C1 segment of cervical spinal cord (tissue), 14 donors: ENCODE measurements at places on chromosomes 4 and X.

DNA sequence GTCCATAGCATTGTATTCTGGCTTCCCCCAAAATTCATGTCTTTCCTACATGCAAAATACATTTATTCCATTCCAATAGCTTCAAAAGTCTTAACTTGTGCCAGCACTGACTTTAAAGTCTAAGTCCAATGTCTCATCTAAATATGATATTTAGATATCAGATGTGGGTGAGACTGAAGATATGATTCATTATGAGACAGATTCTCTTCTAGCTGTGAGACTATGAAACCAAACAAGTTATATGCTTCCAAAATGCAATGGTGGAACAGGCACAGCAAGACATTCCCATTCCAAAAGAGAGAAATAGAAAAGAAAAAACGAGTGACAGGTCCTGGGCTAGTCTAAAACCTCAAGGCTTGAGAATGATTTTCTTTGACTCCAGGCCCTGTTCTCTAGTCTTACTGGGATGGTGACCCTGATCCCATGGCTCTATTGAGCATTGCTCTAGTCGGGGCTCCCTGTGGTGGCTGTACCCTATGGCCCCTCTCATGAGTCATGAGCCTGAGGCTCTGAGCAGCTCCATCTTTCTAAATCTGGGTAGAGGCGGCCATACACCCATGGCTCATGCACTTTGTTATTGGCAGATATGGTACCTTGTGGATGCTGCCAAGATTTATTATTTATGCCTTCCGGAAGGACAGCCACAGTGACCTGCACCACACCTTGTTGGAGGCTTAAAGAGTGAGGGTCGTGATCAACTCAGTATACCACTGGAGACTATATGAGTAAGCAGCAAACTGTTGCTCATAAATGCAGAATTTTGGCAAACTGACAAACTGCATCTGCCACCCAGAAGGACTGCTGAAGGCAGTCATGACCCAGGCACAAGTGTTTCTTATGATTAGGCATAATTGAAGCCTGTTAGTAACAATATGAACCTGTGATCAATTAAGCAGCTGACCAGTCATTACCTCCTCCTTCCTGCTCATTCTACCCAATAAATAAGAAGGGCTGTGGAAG is 38.5 kb upstream of the BOD1L1 start:
- DNase-seq: no peak

DNA sequence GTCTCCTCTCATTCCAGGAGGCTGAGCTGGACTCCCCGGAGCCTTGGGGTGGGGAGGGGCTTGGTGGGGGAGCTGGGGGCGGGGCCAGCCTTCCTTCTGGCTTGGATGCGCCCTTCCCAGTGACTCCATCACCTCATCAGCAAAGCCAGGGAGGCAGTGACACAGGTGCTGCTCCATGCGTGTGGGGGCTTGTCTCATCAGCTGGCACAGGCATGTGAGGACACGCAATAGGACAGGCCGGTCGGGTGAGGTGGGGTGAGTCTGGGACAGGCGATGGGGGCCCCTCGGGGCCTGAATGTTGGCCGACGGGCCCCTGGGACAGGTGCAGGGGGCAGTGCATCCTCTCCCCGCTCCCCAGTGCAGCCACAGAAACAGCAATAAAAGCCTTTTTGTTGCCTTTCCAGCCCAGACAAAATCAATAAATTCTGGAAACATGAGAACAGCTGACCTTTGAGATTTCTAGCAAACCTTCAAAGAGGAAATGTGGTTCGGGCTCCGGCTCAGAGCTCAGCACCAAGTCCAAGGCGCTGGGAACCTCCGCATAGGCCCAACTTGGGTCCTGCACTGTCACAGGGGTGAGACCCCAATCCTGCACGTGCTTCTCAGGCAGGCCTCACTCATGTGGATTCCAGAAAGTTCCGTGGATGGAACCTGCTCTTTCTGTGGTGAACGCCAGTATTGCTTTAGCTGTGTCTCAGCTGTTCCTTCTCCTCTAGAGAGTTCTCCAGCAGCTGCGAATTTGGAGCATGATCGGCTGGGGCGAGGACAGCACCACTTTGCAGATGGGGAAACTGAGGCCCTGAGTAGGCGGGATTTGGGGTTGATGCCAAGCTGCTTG is 18.5 kb downstream of the ADRA2C start:
- no peak for DNase-seq

GRCh38 chrX:49165901-49166881 is 3.6 kb downstream of the MAGIX start:
- DNase-seq: peak; percentile 45

GRCh38 chrX:35023683-35024082 is 81.1 kb downstream of the FAM47B start:
- no peak for DNase-seq

DNA sequence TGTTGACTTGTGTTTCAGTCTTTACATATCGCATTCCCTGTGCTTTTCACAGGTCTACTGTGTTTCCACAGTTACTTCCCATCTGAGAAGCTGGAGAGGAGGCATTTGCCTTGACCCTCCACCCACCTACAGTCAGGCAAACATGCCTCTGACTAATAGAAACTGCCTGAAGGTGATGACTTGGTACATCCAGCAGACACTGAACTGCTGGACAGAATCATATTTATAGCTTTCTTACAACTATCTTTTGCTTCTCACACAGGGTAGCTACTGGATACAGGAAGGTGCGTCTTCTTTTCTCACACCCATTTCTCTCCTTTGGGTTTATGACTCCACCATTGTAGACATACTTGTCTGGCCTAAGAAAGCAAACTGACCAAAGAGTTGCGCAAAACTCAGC is 58.0 kb downstream of the VGLL1 start:
- DNase-seq: no peak

- DNase-seq: no peak
These were observed 153.2 kb downstream of the SHROOM3 start for GRCh38 chr4:76588274-76588673.

DNA sequence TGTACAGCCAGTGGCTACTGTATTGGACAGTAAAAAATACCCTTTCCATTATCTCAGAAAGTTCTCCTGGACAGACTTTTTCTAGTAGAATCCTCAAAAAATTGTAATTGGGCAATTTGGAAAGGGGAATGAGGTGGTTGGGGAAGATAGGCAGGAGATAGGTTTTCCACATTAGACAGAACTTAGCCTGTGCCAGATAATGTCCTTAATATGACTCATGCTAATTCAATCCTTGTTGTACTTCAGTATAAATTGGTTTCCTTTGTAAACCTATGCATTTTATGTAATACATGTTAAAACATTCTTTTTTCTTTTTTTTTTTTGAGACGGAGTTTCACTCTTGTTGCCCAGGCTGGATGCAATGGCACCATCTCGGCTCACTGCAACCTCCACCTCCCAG is 8.9 kb downstream of the EIF4E start:
- no peak for DNase-seq

DNA sequence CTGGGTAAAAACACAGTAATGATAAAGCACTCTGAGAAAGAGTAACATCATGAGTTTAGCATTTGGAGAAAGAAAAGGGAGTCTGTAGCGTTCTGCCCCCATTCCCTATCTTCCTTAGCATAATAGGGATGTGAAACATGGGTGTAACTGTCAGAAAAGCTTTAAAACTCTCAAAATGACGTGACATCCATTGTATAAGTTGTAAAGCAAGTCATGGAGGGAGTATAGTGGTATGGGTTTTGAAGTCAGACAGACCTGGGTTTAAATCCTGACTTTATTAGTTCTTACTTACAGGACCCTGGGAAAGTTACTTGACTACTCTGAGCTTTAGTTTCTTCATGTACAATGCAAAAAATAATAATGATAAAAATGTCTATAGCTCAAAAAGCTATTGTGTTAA is 17.1 kb downstream of the FBXO8 start:
- DNase-seq: no peak

DNA sequence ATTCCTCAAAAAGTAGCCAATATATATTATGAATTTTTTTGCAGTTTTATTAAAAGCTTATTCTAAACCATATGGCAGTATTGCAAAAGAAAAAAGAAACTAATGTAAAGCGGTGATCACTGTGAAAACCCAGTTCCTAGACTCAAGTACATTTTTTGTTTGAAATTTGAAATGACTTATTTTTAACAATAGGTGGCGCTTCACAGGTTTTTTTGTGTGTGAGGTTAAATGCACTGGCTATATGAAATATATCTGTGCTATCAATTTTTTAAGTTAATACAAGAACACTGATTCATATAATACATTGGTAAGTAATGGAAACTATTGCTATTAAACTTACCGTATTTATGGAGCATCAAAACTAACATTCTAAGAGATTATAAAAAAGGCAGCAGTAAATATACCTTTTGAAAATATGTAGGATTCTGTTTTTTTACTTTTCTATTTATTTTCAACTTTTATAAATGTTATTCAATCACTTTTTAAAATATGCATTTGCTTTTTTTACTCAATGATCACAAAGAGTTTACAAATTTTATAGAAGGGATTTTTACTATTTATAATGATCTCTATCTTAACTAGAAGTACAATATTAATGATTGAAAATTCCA is 5.6 kb upstream of the SPRY1 start:
- no peak for DNase-seq

DNA sequence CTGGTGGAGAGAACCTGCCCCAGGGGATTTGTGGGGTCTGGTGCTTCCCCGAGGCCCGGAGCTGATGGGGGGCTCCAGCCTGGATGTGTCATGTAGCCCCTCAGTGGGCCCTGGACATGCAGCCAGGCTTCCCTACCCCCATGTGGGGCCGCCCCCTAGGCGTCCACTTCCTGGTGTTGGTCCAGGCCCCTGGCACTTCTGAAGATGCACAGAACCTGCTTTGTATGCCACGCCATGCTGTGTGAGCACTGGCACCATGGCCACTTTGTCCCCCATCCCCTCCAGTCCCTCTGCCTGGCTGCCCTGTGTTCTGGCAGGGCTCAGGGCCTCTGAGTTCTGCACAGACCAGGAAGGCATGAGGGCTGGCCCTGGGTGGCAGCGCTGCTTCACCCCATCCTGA is 29.2 kb downstream of the WFS1 start:
- DNase-seq: no peak

GRCh38 chrX:30275498-30275897 is 28.6 kb downstream of the MAGEB1 start:
- DNase-seq: no peak

- DNase-seq: no peak
These were observed 60.7 kb downstream of the TMEM150C start for GRCh38 chr4:82501154-82501442.

DNA sequence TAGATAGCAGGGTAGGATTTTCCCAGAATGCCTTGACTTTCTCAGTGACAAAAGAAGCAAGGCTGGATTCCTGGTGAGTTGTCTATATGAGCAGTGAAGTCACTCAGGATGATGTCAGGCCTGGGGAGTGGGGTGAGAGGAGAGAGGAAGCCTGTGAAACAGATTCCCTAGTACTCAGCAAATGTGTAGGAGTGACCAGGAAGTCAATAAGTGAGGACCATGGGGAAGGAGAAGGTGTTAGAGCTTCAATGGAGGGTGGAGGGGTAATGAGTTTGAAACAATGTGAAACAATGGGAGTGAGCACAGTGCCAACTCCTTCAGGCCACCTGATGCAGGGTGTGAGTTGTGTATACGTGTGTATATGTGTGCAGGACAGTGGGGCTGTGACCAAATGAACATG is 2.4 kb upstream of the SLC9A6 start:
- no peak for DNase-seq

DNA sequence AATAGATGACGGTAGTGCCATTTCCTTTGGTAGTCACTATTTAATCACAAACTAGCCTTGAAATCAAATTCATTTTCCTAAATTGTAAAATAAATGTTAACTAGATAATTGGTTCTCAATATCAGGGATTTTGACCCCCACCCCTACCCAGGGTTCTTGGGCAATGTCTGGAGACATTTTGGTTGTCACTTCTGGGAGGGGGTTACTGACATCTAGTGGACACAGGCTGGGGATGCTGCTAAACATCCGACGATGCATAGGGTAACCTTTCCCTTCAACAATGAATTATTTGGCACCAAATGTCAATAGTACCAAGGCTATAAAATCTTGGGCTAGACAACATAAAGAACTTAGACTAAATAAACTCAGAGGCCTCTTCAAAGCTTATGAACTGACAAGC is 285.8 kb upstream of the TRPC5 start:
- no peak for DNase-seq
